Activated naive CD4-positive, alpha-beta T cell treated with anti-CD3 and anti-CD28 coated beads, Interleukin-2, amount 10 ng/mL, durations not matched to agents 7 days and 5 days (primary cell): ENCODE measurements at places on chromosomes 6 and 20.

- H3K4me3 ChIP-seq: no peak overlapping the region
- no peaks in the 10 kb centered on the region for H3K4me1 ChIP-seq
- no peak overlapping the region for H3K27ac ChIP-seq
- no peaks in the 10 kb centered on the region for H3K27me3 ChIP-seq
- DNase-seq: no peak
- H3K36me3 ChIP-seq: no peaks in the 10 kb centered on the region
Observed at GRCh38 chr6:55009131-55009530, 162.6 kb downstream of the FAM83B start.

GRCh38 chr6:146550911-146551310, 7.3 kb downstream of the RAB32 start:
- no peak overlapping the region for H3K27ac ChIP-seq
- H3K27me3 ChIP-seq: peaks cover 4% of the 10 kb centered on the region
- no peaks in the 10 kb centered on the region for H3K36me3 ChIP-seq
- no peak overlapping the region for H3K4me3 ChIP-seq

GRCh38 chr6:146990821-146991798, 213.1 kb upstream of the STXBP5 start:
- DNase-seq: no peak
- H3K27me3 ChIP-seq: no peaks in the 10 kb centered on the region
- no peaks in the 10 kb centered on the region for H3K36me3 ChIP-seq
- H3K4me3 ChIP-seq: no peak overlapping the region
- H3K4me1 ChIP-seq: no peaks in the 10 kb centered on the region

GRCh38 chr6:79335133-79335674, 100.7 kb upstream of the HMGN3 start:
- no peak overlapping the region for H3K4me3 ChIP-seq
- H3K27ac ChIP-seq: no peak overlapping the region
- H3K27me3 ChIP-seq: no peaks in the 10 kb centered on the region
- no peak for DNase-seq
- no peaks in the 10 kb centered on the region for H3K36me3 ChIP-seq

GRCh38 chr6:24415753-24416152, 13.0 kb downstream of the MRS2 start:
- no peak for DNase-seq
- no peaks in the 10 kb centered on the region for H3K4me1 ChIP-seq
- peaks cover 36% of the 10 kb centered on the region for H3K36me3 ChIP-seq
- no peaks in the 10 kb centered on the region for H3K27me3 ChIP-seq
- H3K4me3 ChIP-seq: no peak overlapping the region
- H3K27ac ChIP-seq: no peak overlapping the region

- H3K36me3 ChIP-seq: peaks cover 2% of the 10 kb centered on the region
- DNase-seq: peak; percentile 69
- H3K4me1 ChIP-seq: peaks cover 65% of the 10 kb centered on the region
- peak overlapping the region; percentile 93 for H3K27ac ChIP-seq
- H3K27me3 ChIP-seq: peaks cover 45% of the 10 kb centered on the region
Observed at GRCh38 chr20:17504898-17505635, 26.1 kb downstream of the BFSP1 start.

- H3K36me3 ChIP-seq: peaks cover 79% of the 10 kb centered on the region
- no peak for DNase-seq
- no peaks in the 10 kb centered on the region for H3K27me3 ChIP-seq
- H3K27ac ChIP-seq: peak overlapping the region; percentile 92
- peaks cover 87% of the 10 kb centered on the region for H3K4me1 ChIP-seq
- H3K4me3 ChIP-seq: peak overlapping the region; percentile 84
Observed at GRCh38 chr20:41143354-41143753, 6.0 kb downstream of the PLCG1 start.

DNA sequence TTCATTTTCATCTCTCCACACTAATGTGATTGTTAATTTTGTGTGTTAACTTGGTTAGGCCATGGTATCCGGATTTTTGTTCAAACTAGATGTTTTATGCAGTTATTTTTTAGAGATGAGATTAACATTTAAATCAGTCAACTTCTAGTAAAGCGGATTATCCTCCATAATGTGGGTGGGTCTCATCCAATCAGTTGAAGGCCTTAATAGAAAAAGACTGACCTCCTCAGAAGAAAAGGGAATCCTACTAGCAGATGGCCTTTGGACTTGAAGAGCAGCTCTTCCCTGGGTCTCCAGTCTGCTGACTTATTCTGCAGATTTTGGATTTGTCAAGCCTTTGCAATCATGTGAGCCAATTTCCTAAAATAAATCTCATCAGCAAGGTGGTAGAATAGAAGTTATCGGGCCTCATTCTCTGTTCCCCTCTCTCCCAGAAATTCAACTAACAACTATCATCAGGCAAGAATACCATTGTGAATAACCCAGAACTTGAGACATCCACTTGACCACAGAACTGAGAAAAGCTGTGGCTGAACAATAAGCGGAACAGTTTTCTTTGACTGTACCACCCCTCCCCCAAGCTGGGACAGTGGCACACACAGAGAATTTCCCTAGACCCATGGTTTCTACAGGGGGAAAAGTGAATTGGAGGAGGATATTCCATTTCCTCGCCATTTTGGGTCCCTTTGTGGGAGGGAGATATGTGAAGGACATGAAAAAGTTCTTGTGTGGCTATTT, 323.0 kb downstream of the UTRN start:
- no peak overlapping the region for H3K27ac ChIP-seq
- peaks cover 41% of the 10 kb centered on the region for H3K4me1 ChIP-seq
- DNase-seq: no peak
- H3K27me3 ChIP-seq: no peaks in the 10 kb centered on the region

- no peak overlapping the region for H3K27ac ChIP-seq
- peaks cover 18% of the 10 kb centered on the region for H3K36me3 ChIP-seq
- no peak overlapping the region for H3K4me3 ChIP-seq
- peaks cover 17% of the 10 kb centered on the region for H3K4me1 ChIP-seq
Observed at GRCh38 chr6:147283460-147283859, 79.2 kb downstream of the STXBP5 start.

DNA sequence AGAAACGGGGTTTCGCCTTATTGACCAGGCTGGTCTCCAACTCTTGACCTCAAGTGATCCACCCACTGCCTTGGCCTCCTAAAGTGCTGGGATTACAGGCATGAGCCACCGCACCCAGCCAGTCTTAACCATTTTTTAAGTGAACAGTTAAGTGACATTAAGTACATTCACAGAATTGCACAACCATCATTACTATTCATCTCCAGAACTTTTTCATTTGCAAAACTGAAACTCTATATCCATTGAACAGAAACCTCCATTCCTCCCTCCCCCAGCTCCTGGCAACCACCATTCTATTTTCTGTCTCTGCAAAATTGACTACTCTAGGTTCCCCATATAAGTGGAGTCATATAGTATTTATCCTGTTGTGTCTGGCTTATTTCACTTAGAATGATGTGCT, 59.7 kb downstream of the PLCB4 start:
- H3K4me3 ChIP-seq: no peak overlapping the region
- no peaks in the 10 kb centered on the region for H3K36me3 ChIP-seq
- H3K27ac ChIP-seq: no peak overlapping the region
- no peaks in the 10 kb centered on the region for H3K27me3 ChIP-seq
- DNase-seq: no peak

GRCh38 chr20:50356525-50356885, 153.7 kb upstream of the PTPN1 start:
- H3K4me3 ChIP-seq: no peak overlapping the region
- H3K27me3 ChIP-seq: peaks cover 46% of the 10 kb centered on the region
- DNase-seq: no peak
- peaks cover 13% of the 10 kb centered on the region for H3K4me1 ChIP-seq
- no peaks in the 10 kb centered on the region for H3K36me3 ChIP-seq

- H3K36me3 ChIP-seq: no peaks in the 10 kb centered on the region
- peak; percentile 35 for DNase-seq
- H3K4me3 ChIP-seq: no peak overlapping the region
- H3K27ac ChIP-seq: no peak overlapping the region
- no peaks in the 10 kb centered on the region for H3K27me3 ChIP-seq
Observed at GRCh38 chr6:86856937-86857563, 80.3 kb upstream of the HTR1E start.

GRCh38 chr6:139965393-139965792, 590.9 kb upstream of the CITED2 start:
- H3K4me3 ChIP-seq: no peak overlapping the region
- H3K27me3 ChIP-seq: no peaks in the 10 kb centered on the region
- no peak overlapping the region for H3K27ac ChIP-seq
- no peak for DNase-seq
- no peaks in the 10 kb centered on the region for H3K36me3 ChIP-seq
- no peaks in the 10 kb centered on the region for H3K4me1 ChIP-seq

GRCh38 chr6:156146891-156147290, 630.3 kb upstream of the ARID1B start:
- no peak overlapping the region for H3K27ac ChIP-seq
- no peak overlapping the region for H3K4me3 ChIP-seq
- no peaks in the 10 kb centered on the region for H3K36me3 ChIP-seq
- no peaks in the 10 kb centered on the region for H3K27me3 ChIP-seq
- no peak for DNase-seq
- peaks cover 3% of the 10 kb centered on the region for H3K4me1 ChIP-seq

GRCh38 chr6:131460614-131461000, 112.4 kb upstream of the ARG1 start:
- no peak for DNase-seq
- H3K36me3 ChIP-seq: no peaks in the 10 kb centered on the region
- no peaks in the 10 kb centered on the region for H3K27me3 ChIP-seq

GRCh38 chr6:18410412-18410811, 23.3 kb downstream of the RNF144B start:
- no peaks in the 10 kb centered on the region for H3K27me3 ChIP-seq
- no peaks in the 10 kb centered on the region for H3K36me3 ChIP-seq
- H3K27ac ChIP-seq: no peak overlapping the region
- H3K4me1 ChIP-seq: no peaks in the 10 kb centered on the region

DNA sequence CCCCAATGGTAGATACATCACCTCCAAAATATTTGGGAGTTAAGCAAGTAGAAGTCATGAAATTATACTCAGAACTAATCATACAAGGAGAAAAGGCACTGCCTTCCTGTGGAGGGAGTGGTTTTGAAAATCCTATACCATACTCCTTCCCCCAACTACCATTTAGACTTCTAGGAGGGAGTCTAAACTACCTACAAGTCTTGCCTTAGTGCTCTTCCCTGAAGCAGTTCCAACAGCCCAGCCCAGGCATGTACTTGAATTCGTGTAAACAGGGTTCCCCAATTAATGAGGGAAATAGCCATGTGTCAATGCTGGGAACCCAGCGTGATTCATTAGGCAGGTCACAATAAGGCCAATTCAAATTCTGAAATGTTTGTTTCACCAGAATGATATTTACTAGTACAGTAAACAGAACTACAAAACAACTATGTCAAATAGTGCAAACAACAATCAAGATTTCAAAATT, 39.1 kb upstream of the SGK1 start:
- peaks cover 8% of the 10 kb centered on the region for H3K36me3 ChIP-seq
- H3K4me3 ChIP-seq: no peak overlapping the region
- H3K27ac ChIP-seq: no peak overlapping the region
- H3K4me1 ChIP-seq: peaks cover 23% of the 10 kb centered on the region
- no peaks in the 10 kb centered on the region for H3K27me3 ChIP-seq
- DNase-seq: no peak

GRCh38 chr20:34948030-34948429, 7.6 kb downstream of the GSS start:
- no peaks in the 10 kb centered on the region for H3K27me3 ChIP-seq
- H3K4me1 ChIP-seq: peaks cover 9% of the 10 kb centered on the region
- no peak overlapping the region for H3K27ac ChIP-seq
- H3K36me3 ChIP-seq: peaks cover 31% of the 10 kb centered on the region

DNA sequence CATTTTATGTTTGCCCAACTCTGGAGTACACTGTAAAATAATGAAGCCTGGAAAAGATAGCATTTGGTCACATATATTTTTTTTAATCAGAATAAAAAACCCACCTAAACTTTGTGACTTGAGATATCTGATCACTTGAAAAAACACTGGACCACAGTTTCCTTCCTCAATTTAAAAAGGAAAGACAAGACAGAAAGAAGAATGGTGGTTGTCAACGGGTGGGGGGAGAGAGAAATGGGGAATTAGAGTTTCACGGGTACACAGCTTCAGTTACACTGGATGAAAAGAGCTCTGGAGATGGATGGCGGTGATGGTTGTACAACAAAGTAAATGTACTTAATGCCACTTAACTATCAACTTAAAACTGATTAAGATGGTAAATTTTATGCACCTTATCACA, 14.7 kb upstream of the DST start:
- peaks cover 14% of the 10 kb centered on the region for H3K4me1 ChIP-seq
- H3K27me3 ChIP-seq: peaks cover 3% of the 10 kb centered on the region
- no peak overlapping the region for H3K27ac ChIP-seq
- no peak overlapping the region for H3K4me3 ChIP-seq
- no peak for DNase-seq
- H3K36me3 ChIP-seq: no peaks in the 10 kb centered on the region

DNA sequence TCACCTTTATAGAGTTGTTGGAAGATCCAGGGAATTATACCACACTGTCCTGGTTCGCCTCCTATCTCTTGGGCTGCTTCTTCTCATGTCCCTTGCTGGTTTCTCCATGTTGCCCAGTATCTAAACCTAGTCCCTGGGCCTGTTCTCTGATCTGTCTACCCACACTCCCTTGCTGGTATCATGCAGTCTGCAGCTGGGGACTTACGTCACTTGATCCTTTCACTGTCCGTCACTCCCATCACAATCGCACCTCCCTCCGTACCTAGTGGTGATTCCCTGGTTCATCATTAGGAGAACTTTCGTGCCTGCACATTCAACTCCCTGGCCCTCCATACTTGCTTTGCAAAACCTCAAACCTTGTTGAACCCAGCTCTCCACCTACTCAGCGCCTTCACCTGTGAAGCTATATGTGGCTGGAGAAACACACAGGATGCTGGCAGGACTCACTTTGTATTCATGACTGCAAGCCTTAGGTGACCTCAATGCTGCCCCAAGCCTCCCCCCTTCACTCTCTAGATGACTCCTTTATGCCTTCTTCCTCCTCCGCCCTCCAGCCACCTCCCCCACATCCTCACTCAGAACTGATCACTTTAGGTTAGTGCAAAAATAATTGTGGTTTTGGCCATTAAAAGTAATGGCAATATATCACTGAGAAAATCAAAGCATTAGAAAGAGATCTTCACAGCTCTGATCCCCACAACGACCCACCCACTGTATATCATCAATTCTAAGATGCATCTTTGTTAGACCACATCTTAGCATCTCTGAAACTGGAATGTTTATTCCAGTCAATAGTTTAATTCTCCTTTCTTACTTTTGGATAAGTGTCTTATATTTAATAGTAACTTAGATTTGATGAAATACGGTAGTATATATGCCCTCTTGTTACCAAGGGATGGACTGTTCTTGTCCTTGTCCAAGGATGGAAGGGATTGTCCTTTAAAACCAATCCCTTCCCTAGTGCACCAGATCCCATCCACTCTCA, 26.4 kb downstream of the GDAP1L1 start:
- no peak overlapping the region for H3K4me3 ChIP-seq
- no peaks in the 10 kb centered on the region for H3K36me3 ChIP-seq
- no peaks in the 10 kb centered on the region for H3K4me1 ChIP-seq
- no peaks in the 10 kb centered on the region for H3K27me3 ChIP-seq
